ENCODE measurements at places on chromosomes 2 and 18.

DNA sequence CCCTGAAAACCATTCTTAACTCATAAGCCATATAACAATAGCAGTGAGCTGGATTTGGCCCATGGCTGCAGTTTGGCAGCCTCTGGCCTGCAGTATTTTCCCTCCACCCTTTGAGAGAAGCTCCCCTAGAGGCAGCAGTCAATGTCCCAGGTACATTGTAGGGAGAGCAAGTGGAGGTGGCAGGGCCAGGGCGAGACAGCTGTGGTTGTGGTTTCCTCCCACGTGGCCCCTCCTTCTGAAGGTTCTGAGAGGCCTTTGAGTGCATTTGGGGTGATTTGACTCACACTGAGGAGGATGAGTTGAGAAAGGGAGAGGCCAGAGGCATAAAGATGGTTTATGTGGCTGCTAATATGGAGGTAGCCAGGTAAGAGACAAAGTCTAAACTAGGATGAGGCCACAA is 45.5 kb upstream of the LDAH start:
- peak; percentile 90 for DNase-seq

DNA sequence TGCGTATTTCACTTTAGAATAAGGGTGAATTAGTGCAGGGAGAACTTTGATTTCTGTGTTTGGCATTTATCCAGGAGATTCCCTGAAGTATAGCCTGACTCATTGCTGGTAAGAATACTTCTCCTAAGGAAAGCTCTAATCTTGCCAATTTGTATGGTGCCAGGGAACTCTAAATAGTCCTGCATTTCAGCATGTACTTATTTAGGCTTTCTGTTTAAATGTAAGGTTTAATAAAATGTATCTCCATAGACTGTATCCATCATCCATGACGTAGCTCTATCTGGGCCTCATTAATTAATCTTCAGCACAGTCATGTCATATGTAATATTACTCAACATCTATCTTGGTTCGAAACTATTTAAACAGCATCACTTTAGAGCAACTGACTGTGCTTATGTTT is 127.7 kb downstream of the DOK6 start:
- no peak for DNase-seq

GRCh38 chr2:197372592-197372991 is 62.0 kb upstream of the ANKRD44 start:
- no peak for DNase-seq

DNA sequence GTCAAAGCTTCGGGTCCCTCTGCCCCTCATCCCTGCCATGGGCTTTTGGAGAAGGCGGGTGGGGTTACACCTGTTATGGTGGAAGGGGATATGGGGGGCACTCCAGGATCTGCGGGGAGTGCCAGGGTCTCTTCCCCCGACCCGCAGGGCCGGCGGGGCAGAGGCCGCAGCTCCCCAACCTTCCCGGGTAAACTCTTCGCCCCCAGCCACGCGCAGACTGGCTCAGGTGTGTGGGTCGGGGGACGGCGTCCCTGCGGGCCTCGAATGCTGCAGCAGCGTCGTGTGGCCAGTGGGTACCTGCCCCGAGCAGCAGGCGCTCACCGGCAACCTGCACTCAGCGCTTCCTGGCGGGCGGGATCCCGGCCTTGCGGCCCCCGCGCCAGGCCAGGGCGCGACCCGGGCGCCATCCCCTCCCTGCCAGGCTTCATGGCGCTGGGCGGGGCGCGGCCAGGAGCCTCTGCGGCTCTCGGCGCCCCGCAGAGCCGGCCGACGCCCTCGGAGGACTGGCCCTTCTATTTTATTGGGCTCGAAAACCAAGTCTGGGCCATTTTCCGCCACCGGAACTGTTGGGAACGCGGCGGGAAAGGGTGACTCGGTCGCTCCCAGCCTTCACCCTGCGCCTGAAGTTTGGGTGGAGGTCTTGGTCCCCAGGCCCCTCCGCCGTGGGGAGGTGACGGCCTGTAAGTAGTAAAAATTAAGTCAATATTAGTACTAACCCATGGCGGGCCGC is 4.5 kb downstream of the GBX2 start:
- no peak for DNase-seq

DNA sequence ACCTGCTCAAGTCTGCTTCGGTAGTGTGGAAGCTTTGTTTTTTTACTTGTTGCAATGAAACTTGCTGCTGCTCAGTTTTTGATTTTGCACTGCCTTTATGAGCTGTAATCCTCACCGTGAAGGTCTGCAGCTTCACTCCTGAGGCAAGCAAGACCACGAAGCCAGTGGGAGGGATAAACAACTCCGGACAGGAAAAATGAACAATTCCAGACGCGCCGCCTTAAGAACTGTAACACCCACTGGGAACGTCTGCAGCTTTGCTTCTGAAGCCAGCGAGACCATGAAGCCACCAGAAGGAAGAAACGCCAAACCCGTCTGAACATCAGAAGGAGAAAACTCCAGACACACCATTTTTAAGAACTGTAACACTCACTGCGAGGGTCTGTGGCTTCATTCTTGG is 245.7 kb upstream of the REG3G start:
- DNase-seq, result no peak

GRCh38 chr2:21251216-21251980 is 127.6 kb downstream of the TDRD15 start:
- no peak for DNase-seq

DNA sequence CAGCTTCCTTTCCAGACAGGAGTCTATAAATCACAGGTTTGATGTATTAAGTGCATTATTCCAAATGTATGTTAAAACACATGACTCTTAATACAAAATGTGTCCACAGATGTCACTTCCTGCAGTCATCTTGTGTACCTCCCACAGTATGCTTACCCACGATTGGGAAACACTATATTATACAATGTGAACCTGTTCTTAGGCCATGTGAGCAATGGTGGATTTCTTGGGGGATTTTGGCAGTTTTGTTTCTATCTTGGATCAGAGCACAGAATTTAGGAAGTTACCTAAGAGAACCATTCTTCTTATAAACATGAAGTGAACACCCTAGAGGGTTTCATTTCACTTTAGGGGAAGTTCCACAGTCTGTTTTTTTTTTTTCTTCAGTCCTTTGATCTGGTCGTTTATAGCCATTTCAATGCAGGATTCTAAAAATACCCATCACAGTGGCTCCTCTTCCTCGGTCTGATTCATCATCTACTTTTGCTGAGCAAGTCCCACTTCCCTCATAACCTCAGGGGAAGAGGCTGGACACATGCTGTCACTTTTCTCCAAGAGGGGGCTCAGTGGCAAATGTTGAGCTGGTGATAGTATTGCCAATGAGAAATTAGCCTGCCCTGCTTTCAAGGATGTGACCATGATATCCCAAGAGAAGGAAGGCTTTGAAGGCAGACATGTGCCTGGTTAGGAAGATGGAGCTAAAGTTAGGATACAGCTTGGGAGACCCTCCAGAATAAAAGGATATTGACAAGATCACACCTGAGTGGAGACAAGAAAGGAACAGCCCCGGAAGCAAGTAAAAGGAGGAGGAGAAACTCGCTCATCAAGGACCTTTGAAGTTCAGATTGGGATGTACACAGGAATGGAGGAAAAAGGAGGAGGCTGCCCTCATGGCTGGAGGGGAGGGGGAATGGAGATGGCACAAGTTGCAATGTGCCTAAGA is 22.6 kb downstream of the PLEK start:
- peak; percentile 38 for DNase-seq

DNA sequence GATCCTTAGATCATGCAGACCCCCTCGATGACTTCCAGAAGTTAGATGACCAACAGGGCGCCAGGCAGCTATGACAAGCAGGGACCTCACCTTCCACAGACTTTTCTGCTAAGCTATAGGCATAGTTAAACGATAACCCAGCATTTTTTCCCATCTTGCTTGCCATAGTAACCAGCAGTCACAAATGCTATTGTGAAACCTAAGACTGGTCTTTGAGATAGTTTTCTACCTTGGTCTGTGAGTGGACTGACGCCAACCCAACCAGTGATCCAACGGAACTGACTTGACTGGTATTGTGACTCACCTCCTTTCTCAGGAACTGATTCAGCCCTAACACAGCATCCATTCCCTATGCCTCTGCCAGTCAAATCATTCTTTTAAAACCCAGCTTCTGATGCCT is 361.2 kb downstream of the LRRTM4 start:
- DNase-seq, result no peak

DNA sequence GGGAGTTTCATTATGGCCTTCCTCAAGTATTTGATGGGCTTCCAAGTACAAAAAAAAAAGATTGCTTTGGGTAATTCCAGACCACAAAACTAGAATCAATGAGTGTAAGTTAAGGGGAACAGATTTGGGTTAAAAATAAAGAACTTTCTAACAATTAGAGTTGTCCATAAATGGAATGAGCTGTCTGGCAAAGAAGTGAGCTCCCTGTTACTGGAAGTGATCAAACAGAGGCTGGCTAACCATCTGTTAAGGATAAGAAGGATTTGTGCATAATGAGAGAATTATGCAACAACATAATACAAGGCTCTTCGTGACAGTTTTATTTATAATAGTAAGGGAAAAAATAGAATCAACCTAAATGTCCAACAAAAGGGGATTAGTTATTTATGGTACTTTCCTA is 44.6 kb upstream of the ACVR1 start:
- no peak for DNase-seq

GRCh38 chr2:64698177-64698643 is 44.5 kb upstream of the SERTAD2 start:
- DNase-seq, result no peak
